ENCODE measurements at places on chromosomes 4 and X.
A peak's percentile ranks its signal among the peaks of the same experiment; 100 is the strongest.

DNA sequence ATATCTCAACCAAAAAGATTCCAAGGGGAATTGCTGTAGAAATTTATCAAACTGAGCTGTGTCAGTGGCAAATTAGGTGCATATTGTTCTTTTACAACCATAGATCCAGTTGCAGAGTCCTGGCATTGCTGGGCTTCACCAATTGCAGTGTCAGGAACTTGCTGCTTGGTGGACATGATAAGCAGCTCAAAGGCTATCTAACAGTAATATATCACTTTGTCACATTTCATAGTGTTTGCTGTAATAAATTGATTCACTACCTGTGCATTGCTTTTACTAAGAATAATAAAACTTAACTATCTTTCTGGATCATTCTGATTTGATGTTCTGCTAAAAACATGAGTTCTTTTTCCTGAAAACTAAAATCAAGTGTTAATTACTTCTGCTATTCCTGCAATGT is 30.9 kb upstream of the ACE2 start:
- DNase-seq = no peak

- no peak for DNase-seq
Measured at GRCh38 chr4:74968456-74969164, 35.7 kb downstream of the PARM1 start.

DNA sequence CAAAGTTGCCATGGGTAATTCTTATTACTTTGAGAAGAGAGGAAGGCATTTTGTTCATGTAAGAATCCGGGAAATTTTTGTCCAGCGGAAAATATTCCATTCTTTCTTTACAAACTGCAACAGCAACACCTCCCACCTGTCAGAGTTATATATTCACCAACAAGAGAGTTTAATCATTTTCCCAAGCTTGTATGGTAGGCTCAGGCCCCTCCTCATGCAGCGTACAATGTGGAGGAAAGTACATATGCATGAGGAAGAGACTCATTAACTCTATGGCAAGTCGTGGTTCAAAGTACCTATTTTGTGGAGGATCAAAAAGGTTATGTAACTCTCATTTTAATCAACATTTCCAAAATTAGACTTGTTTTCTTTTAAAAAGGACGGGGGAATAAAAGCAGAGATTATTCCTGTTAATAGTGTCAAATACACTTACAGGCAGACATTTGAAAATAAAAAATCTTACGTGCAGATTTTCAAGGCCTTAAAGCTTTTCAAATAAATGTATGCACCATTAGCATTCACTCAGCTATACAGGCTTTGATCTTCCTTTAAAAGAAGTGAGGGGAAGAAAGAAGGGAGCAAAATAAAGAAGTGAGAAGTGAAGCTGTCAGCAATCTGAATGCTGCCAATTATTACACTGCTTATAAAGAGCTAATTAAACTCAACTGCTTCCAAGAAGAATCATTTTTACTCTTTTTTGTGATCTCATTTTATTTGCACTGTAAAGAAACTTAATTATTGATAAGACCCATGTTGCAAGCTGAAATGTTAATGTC is 204.8 kb downstream of the FAT4 start:
- DNase-seq = no peak

- DNase-seq = no peak
Measured at GRCh38 chr4:155854582-155855226, 11.4 kb downstream of the ASIC5 start.

- no peak for DNase-seq
Measured at GRCh38 chr4:41853973-41854372, 81.3 kb upstream of the TMEM33 start.

DNA sequence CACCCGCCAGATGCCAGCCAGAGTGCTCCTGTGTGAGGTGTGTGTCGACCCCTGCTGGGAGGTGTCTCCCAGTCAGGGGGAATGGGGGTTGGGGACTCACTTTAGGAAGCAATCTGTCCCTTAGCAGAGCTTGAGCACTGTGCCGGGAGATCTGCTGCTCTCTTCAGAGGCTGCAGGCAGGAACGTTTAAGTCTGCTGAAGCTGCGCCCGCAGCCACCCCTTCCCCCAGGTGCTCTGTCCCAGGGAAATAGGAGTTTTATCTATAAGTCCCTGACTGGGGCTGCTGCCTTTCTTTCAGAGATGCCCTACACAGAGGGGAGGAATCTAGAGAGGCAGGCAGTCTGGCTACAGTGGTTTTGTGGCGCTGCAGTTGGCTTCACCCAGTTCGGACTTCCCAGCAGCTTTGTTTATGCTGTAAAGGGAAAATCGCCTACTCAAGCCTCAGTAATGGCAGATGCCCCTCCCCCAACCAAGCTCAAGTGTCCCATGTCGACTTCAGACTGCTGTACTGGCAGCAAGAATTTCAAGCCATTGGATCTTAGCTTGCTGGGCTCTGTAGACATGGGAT is 80.8 kb downstream of the CCSER1 start:
- DNase-seq = no peak

DNA sequence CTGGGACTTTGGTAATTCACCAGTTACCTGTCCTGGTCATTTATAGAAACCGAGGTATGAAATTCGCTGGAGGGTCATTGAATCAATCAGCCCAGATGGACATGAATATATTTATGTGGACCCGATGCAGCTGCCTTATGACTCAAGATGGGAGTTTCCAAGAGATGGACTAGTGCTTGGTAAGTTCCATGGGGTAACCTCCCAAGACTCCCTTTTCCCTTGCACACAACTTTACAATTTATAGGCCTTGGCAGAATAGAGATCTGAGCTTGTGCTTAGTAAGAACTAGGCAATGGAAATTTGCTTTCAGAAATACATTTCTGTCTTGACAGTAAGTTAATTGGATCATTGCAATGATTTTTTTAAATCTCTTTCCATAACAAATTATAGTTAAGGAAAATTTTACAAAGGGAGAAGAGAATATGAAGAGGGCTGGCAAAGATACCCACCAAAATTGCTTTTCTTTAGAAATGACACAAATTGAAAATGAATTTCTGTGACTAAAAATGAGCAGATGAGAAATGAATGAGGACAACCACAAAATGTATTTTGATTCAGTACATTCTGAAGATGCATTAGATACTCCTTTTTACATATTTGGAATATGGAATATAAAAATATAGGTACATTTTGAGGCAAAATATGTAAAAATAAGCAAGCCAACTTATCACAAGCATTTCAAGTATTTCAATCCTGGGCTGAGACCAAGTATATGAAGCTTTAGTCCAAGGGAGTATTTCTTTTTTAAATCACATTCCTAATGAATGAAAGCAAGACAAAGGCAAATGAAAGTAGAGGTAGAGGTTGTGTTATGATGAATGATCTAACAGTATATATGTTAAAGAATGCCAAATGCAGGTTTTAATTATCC is 45.9 kb downstream of the PDGFRA start:
- DNase-seq = no peak

DNA sequence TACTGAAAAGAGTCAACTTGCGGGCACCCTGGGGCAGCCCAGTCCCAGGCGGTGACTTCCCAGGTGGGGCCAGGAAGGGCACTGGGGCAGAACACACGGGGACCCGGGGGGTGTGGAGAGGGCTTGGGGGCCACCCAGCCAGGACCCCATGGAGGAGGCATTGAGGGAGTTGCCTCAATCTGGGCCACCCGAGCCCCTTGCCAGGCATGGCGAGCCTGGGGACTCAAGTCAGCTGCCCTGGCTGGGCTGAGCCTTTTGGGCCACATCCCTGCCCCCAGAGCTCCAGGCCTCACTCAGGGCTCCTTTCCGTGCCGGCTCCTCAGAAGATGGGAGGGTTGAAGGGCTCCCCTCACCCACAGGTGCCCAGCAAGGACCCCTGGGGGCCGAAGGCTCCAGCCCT is 6.6 kb upstream of the CPLX1 start:
- DNase-seq = no peak

DNA sequence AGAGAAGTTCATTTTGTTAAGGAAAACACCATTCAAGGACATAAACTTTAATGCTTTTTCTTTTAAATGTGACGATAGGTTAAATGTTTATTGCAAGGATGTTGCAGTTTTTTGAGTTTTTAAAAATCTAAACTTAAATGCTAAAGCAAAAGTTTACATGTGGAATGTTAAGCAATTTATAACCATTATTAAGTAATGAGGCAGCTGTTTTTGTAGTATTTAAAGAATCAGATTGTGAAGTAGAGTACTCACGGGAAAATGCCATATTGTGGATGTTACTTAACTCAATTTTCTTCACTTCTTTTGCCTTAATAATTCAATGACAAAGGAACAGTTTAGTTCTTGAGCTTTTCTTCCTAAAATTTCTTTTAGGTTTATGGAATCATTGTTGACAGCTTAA is 43.5 kb downstream of the UBE2K start:
- no peak for DNase-seq

- DNase-seq = peak; percentile 72
Measured at GRCh38 chr4:77240469-77241066, 83.6 kb downstream of the CCNG2 start.

DNA sequence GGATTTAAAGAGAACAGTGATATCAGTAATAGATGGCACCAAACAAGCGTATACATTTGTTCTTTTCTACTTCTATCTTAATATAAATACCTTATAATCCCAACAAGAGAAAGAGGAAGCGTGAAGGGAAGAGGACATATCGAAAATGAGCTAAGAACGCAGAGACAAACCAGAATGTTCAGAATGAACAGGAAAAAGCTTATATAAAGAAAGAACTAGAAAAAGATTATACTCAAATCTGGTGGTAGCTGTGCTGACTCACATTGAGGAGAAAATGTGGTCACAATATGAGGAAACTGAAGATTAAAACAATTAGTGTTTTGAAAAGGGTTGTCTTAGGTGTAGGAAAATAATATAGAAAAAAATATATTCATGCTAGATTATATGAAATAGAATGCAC is 2.0 kb upstream of the GPR34 start:
- DNase-seq = no peak

DNA sequence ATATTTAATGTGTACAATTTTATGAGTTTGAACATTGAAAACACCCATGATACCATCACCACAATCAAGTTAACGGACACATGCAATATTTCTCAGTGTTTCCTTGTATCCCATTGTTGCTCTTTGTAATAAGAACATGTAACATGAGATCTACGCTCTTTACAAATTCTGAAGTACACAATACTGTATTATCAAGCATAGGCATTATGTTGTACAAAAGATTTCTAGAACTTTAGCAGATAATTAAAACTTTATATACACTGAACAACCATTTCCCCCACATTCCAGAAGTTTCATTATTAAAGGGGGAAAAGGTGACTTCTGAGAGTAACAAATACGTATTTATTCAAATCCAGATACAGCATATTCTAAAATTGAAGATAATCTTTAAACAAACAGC is 114.5 kb downstream of the SLC10A7 start:
- no peak for DNase-seq

- no peak for DNase-seq
Measured at GRCh38 chrX:137387646-137388045, 178.3 kb upstream of the ZIC3 start.

GRCh38 chr4:102627831-102628523 is 126.8 kb downstream of the NFKB1 start:
- no peak for DNase-seq

- no peak for DNase-seq
Measured at GRCh38 chr4:122539861-122540465, 80.9 kb downstream of the IL21 start.

GRCh38 chrX:2391869-2392606 is 108.7 kb downstream of the DHRSX start:
- no peak for DNase-seq

- no peak for DNase-seq
Measured at GRCh38 chr4:149791851-149792250, 23.8 kb downstream of the IQCM start.

DNA sequence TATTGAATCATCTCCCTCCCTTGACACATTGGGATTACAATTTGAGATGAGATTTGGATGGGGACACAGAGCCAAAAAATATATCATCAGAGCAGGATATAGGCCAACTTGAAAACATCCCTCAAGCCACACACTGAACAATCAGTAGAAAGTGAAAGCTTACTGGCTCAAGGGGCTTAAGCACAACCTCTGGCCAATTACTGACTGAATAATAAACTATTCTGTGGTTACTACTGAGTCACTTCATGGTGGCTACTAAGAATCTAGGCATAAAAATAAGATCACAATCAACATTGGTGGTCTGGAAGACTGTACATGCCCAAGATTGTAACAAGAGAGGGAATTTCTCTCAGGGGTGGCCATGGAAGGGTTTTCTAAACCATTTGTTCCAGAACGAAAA is 27.4 kb upstream of the GPR174 start:
- DNase-seq = no peak

DNA sequence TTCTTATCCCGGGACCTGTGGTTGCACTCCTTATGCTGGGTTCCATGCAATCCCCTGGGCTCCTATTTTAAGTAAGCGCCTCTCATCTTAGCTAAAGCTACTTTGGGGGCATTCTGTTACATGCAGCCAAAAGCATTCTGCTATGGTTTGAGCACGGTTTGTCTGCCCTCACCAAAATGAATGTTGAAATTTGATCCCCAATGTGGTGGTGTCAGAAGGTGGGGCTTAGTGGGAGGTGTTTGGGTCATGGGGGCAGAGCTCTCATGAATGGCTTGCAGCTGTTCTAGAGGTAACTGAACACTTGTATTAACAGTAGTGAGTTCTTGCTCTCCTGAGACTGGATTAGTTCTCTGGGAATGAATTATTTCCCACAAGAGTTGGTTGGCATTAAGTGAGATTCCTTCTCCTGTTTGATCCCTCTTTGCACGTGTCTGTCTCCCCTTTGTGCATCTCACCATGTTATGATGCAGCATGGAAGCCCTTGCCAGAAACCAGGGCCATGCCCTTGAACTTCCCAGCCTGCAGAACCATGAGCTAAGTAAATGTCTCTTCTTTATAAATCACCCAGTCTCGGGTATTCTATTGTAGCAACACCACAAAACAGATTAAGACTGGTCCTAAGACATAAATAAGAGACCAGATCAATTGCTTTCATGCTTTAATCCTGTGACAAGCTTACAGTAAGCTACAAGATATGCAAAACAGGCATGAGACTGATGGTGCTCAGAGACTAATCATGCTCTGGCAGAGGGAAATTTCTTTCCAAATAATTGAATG is 141.8 kb downstream of the TSPAN5 start:
- DNase-seq = no peak
